NCI-H2029 treated with DMSO at 0.1 percent for 48 hours (cell line): ENCODE measurements at places on chromosomes 5 and 9.
A peak's percentile ranks its signal among the peaks of the same experiment; 100 is the strongest.

DNA sequence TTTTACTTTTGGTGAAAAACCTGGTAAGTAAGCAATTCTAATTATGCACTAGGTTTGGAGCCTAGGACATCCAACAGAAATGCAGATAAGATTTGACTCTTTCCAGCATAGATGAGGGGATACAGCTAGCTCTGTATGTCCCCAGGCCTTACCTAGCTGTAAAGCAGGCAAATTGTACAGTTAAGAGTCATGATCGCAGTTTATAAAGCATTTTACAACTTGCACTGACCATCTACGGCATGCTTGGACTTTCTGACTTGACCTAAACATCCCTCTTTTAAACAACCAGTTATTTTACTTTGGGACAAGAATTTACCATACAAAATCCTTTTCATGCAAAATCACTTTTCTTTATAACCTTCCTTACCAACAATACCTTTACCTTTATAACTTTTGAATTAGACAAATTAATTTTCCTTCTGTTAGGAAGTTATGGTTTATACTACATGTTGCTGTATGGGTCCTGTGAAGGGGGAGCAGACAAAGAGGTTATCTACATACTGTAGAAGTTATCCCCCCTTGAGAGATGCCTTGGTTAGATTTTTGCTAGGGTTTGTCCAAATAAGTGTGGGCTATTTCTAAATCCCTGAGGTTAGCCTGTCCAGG, 36.8 kb downstream of the FGD3 start:
- peak; percentile 2 for DNase-seq

GRCh38 chr5:108935611-108936010, 187.9 kb downstream of the FER start:
- DNase-seq, result no peak

- no peak for DNase-seq
Observed at GRCh38 chr5:131186561-131187256, 16.0 kb downstream of the LYRM7 start.

DNA sequence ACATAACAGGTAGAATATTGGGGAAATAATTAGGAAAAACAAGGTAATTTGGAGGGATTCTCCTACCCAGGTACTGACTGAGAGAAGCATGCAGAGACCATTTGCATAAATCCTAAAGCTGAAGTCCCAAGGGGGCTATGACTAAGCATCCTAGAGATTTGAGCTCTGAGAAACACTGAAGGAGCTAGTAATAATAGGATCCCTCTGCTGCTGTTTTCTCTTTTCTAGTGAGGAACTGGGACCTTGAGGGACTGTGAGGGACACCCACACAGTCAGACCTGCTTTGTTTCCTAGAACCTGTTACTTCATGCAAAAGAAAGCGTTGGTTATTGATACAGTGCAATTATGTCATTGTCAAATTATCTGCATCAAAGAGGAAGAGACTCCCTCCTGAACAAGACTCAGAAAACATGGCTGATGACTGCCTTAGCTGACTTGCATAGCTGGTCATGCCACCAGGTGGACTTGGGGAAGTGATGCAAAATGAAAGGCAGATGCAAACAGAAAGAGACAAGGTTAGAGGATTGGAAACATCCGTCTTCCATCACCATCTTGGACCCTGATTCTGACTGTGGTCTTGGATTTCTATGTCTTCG, 335.4 kb downstream of the NTRK2 start:
- no peak for DNase-seq

DNA sequence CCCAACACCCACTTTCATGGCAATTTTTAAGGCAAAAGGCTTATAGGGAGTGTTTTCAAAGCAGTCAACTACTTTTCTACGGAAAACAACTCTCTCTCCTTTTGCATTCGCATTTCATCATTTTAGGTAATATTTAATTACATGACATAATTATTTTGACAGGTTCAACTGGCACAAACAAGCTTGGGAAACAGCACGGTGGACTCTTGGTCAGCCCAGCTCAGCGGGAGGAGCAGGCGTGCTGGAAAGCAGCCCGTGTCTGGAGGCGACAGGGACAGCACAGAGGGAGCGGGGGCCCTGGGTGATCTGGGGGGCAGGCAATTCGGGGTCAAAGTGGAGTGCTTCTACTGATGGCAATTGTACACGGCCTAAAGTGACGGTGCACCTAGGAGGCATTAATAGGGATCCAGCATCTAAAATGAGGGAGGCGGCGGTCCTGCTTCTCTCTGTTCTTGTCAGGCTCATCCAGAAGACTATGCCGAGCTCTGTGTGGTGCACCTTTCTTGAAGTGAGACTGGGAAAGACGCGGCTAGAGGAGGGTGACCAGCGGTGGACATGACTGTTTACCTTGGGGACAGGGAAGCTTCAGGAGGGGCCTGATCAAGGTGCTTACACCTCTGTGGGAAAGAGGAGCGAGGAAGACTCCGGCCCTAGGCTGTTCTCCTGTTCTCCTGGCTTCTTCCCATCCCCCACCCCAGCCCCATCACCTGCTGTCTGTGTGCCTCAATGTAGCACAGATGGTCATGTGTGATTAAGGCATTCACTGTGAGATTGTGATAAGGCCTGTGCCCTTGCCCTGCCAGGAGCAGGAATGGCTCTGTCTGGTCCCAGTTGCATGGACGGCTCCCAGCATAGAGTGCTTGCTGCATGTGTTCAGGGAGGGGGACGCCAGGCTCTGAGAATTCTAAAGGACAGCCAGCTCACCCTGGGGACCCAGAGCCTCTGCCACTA, 3.4 kb downstream of the MYMK start:
- DNase-seq, result no peak

DNA sequence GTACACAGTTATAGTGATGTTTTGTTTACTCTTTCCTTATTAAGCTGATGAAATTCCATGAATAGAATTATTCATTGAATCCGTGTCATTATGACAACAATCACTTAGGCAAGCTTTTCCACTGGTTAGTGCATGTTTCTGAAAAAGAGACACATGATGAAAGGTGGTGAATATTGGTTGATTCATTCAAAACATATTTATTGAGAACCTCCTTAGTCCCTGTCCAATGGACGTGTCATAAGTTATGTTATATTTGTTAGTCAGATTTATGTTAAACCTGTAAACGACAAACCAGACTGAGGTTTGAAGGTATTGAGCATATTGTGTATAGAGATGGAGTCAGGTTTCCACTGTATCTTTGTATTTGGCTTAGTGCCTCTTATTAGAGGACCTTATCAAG, 1888.9 kb upstream of the CDH6 start:
- DNase-seq, result no peak

DNA sequence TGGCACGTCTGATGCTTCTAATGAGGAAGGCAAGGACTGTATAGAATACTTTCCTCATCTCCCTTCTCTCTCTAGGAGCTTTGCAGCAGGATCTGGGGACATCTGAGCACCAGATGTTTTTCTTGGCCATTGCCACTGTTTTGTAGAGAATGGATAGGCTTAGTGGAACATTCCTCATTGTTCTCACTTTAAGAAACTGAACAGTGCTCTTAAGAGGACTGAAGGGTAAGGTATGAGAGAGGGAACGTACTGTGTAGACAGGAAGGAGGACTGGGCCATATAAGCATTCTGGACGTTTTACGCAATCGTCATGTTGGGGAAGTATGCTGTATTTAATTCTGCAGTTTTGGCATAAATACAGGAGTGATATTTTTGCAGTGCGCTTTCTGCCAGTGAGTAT, 70.6 kb downstream of the SMARCA2 start:
- no peak for DNase-seq

DNA sequence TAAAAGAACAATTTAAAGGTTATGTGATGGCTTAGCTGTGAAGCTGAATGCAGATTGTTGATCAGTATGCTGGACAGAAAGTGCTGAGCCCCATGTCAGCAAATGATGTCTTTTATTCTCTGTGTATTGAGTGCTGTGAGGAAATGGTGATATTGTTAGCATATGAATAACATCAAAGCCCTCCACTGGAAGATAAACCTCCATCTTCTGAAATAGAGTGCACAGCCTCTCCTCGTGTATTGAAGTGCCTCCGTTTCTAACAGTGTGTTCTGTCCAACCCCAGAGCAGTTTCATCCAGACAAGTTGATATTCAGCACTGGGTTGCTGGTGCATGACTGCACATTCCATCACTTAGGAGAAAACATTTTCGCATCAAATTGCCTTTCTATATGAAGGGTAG, 242.9 kb downstream of the CSNK1G3 start:
- DNase-seq, result peak; percentile 13
